ENCODE measurements at places on chromosomes 13 and 19.

GRCh38 chr13:39253774-39254173 lies 215.5 kb downstream of the NHLRC3 start:
- DNase-seq: no peak

- no peak for DNase-seq
These were observed 1.8 kb downstream of the APOC4 start for GRCh38 chr19:44943801-44944249.

- no peak for DNase-seq
These were observed 219.1 kb downstream of the MTUS2 start for GRCh38 chr13:29039212-29039611.

- DNase-seq: no peak
These were observed at the start of gene C3 for GRCh38 chr19:6720369-6721137. Gene C3 (minus strand): TSS chr19:6720650. CDS start chr19:6720589, 61 bp downstream.

GRCh38 chr19:47330466-47330869 lies 1.5 kb upstream of the C5AR2 start:
- no peak for DNase-seq

DNA sequence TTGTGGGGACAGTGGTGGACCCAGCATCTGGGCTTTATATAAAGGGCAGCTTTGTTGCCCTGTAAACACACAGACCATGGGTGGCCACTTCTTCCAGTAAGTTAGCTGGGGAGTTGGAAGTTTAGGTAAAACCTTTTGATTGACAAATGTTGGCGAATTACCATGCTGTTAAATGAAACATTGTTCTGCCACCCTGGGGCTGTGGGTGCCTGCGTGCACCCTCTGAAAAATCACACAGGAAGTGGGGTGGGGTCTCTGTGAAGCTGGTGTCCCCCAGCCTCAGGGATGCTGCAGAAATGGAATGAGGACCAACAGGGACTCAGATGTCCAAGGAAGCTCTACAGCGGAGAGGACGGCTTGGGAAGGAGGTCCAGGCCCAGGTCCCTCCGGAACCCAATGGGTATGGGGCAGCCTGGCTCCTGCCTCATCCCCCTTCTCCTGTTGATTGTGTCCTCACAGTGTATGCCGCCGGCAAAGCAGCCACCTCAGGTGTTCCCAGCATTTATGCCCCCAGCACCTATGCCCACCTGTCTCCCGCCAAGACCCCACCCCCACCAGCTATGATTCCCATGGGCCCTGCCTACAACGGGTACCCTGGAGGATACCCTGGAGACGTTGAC lies 2.8 kb upstream of the USF2 start:
- DNase-seq: no peak

DNA sequence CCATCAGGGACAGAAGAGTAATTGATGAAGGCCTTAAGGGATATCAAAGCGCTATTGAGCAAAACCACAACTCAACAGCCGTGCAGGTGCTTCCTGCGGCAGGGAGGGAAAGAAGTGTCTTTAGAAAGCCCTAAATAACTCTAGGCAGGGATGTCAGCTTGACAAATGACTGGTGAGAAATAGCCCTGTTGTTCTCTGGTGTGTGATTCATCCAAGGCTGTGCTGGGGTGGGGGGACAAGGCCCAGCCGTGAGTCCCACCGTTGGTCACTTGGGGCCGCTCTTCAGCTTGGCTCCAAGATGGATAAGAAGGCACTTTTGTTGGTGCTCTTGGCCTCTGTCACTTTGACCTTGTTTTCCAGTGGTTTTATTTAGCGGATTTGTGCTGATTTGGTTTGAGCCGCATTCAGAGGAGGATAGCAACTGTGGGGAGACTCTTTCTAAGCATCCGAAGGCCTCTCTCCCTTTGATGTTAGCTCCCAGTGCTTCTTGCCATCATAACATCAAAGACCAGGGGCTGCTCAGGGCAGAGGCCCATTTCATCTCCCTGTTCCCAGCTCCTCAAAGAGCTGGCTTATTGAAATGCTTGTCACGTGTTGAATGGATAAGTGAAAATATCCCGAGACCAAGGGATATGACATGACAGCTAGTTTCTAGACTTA lies 130.3 kb upstream of the SERP2 start:
- DNase-seq: no peak

- DNase-seq: no peak
These were observed 77.3 kb downstream of the DHRS12 start for GRCh38 chr13:51726446-51727193.

- no peak for DNase-seq
These were observed 233 bp downstream of the ZNF561 start for GRCh38 chr19:9620842-9621155.

DNA sequence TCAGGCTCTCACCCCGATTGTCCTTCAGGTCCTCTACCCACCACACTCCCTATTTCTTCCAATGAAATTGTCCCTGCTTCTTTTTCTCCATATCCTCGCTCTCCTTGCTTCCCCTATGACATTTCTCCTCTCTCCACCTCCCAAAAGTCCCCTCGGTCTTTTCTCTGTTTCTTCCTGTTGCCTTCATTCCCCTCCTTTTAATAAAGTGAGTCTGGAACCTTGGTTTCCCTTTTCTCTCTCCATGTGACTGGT lies 676 bp upstream of the ZNF574 start:
- no peak for DNase-seq

DNA sequence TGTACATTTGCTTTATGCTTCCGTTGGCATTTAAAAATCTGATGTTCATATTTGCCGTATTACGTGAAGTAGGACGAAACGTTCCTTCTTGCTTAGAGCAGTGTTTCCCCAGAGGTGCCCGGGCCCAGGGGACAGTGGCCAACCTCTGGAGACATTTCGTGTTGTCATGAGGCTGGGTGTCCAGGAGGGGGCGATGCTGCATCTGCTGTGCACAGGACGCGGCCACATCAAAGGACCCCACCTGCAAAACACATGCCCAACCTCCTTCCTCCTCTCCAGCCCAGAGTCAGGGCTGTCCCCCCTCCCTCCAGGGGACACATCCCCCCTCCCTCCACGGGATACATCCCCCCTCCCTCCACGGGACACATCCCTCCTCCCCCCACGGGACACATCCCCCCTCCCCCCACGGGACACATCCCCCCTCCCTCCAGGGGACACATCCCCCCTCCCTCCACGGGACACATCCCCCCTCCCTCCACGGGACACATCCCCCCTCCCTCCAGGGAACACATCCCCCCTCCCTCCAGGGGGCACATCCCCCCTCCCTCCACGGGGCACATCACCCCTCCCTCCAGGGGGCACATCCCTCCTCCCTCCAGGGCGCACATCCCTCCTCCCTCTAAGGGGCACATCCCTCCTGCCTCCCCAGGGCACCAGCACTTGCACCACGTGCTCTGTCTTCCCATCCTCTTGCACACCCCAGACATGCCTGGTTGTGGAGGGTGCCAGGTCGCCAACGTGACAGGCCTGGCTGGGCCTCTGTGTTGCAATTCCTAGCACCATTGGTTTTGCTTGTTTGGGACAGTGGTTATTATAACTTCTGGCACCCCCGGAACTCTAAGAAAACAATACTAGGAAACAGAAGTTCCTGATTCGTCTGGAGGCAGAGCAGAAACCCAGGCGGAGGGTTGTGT lies 46.7 kb downstream of the GAS6 start:
- DNase-seq: peak; percentile 70

- DNase-seq: no peak
These were observed 224.7 kb downstream of the GGACT start for GRCh38 chr13:100363874-100364273.

GRCh38 chr13:106499896-106500295 lies 35.6 kb downstream of the EFNB2 start:
- no peak for DNase-seq

- no peak for DNase-seq
These were observed 23.3 kb upstream of the GGACT start for GRCh38 chr13:100611678-100612492.

GRCh38 chr13:51156648-51157047 lies 45.6 kb upstream of the C13orf42 start:
- no peak for DNase-seq

DNA sequence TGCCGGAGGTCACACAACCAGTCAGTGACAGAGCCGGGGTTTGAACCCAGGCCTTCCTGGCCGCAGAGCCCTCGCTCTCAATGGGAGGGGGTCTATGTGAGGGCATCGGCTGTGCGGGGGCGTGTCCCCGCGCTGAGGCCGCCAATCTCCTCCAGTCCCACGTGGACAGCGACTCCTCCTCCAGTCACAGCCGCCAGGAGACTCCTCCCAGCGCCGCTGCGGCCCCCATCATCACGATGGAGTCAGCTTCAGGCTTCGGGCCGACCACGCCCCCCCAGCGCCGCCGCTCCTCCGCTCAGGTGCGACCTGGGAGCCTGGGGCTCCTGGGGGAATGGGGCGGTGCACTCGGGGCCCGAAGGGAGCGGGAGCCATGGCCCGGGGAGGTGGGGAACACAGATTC lies 6.0 kb downstream of the SPRED3 start:
- DNase-seq: peak; percentile 75

DNA sequence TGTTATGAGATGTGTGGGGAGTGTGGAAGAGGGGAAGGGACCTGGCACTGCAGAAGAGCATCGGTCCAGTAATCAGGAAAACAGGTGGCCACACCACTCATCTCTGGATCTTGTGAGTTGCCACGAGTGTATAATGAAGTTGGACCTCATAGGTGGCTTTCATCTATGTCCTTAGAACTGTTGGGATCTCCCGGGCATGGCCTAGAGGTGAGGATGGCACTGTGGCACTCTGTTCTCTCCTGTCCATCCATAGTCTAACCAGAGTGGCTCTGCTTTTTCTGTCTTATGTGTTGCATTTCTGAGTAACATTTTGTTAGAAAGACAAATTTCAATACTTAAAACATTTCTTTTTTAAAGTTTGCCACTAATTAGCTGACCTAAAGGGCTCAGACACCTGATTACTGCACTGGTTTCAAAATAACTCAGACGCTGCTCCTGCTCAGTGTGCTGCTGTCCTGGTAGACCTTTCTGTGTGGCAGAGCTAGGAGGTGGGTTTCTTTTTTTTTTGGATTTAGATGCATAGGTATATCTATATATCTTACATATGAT lies 5.5 kb downstream of the CNMD start:
- no peak for DNase-seq

GRCh38 chr13:105410602-105411001 lies 1124.9 kb downstream of the EFNB2 start:
- DNase-seq: peak; percentile 2

- DNase-seq: no peak
These were observed 7.6 kb upstream of the IPO5 start for GRCh38 chr13:97945792-97946419.

GRCh38 chr13:90276216-90276615 lies 1071.3 kb upstream of the MIR17HG start:
- DNase-seq: no peak

DNA sequence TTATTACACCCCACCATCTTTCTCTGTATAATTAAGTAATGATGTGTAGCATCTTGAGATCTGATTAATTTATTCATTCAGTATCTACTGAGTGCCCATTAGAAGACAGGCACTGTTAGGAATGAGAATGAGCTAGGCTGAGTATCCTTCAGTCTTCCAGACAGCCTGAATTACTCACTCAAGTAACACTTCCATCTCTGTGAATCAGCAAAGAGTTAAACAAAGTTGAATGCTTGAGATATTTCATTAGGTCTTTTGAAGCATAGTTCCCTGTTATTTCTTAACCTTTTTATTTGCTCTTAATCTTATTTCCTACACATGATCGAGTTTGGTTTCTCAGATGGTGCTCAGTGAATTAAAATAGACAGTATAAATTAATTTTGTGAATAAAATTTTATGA lies 413.7 kb downstream of the DCT start:
- no peak for DNase-seq

- no peak for DNase-seq
These were observed 617.2 kb downstream of the PCDH9 start for GRCh38 chr13:66612983-66613382.

- no peak for DNase-seq
These were observed 76.8 kb downstream of the FREM2 start for GRCh38 chr13:38763446-38764381.

GRCh38 chr19:45455707-45456499 lies 11.9 kb upstream of the FOSB start:
- DNase-seq: no peak

DNA sequence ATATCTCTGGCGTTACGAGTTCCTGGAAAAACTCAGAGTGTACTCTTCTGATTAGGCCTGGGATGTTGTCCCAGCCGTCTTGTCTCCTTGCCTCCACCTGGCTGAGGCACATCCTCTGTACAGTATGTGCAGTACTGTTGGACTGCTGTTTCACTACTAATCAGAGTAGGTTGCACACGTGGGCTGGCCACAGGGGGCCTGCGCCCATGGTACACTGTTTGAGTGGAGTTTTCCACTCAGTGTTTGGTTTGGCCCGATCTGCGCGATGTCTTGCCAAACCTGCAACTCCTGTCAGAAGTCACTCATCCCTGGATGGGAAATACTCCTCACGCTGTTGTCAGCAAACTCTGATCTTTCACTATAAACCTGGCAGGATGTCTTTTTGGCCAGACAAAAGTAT lies 189.6 kb upstream of the CSNK1A1L start:
- no peak for DNase-seq

DNA sequence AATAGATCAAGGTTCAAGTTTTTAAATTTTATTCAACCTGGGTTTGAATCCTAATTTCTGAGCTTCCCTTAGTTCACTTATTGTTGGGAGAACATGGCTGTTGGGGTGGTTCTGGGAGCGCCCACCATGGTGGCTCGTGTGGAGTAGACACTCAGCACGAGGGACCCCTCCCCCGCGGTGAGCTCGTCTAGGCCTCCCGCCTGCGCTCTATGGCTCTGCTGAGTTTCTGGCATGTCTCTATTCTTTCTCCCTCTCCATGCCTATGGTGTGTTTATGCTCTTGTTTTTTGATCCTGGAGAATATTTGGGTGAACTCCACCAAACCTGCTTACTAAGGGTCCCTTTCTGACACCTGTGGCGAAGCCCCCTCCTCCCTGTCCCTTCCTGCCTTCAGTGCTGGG lies 1.6 kb upstream of the EPN1 start:
- no peak for DNase-seq

DNA sequence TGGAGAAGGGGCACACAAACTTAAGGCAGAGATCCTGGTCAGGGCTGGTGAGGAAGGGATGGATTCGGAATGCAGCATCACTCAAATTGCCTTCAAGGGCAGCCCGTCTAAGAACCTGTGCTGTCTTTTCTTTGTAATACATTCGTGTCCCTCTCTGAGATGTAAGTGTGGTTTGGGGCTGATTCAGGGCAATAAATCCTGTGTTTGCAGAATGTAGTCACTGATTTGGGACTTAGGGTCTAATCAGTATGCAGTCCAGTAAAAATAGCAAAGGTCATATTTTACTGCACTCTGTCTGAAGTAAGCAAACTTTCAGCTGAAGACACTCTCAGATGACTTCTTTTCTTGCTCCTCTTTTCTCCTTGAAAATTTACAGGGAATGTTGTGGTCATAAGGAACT lies 93.8 kb upstream of the C1QTNF9B start:
- no peak for DNase-seq

- no peak for DNase-seq
These were observed 223.0 kb downstream of the TSHZ3 start for GRCh38 chr19:31126236-31126635.

DNA sequence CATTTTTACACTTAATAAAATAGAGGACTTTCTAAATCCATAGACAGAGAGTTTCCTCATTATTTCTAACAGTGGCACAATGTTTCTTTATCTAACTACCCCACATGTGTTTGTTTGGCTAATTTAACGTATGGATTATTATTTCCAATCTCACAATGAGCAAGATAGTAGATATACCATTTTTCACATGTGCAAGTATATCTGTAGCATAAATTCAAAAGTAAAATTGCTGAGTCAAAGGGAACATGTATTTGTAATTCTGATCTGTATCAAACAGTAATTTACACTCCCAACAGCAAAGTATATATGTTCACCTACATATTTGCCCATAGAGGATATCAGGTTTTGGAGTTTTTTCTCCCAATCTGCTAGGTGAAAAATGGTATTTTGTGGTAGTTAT lies 18.3 kb downstream of the MAST1 start:
- no peak for DNase-seq

GRCh38 chr13:79402074-79402635 lies 3.9 kb downstream of the RBM26 start:
- no peak for DNase-seq
